ENCODE measurements at places on chromosomes 11 and 22.

DNA sequence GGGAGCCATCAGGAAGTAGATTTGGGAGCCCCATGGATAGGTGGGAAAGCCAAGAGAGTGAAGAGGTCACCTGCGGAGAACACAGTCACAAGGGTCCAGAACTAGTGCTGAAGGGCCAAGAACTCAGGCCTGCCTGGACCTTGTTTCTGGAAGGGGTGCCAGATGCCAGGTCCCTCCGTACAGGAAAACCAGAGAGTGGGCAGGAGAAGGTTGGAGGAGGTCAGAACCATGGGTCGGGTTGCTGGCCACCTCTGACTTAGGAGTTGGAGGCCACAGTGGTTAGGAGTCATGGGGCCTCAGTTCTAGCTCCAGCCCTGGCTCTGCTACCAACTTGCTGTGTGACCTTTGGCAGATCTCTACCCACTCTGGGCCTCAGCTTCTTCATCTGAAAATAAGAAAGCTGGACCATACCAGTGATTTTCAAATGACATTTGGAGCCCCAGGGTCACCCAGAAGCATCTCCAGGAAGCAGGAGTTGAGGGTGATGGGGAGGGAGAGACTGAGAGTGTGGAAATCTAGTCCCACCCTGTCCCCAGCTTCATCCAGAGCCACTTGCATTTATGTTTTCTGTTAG lies 20.8 kb upstream of the TUB start:
- no peak for DNase-seq

DNA sequence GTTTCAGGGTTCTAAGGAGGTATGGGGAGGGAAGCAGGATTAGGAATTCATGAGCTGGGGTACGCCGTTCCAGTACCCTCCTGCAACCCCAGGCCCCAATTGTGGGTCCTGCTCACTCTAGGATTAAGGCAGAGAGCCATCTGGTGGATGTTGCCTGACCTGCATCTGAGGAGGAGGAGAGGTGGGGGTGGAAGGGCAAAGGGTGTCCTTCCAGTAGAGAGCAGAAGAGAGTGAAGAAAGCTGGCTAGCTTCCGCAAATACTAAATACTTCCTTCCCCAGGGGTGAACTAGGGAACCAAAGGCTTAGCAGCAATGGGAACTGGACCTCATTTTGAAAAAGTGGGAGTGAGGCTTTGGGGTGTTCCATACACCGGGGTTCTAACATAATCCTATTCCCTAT lies 10.6 kb downstream of the LRRC51 start:
- DNase-seq: peak; percentile 73

GRCh38 chr11:108929241-108929640 lies 264.4 kb downstream of the DDX10 start:
- DNase-seq: no peak

DNA sequence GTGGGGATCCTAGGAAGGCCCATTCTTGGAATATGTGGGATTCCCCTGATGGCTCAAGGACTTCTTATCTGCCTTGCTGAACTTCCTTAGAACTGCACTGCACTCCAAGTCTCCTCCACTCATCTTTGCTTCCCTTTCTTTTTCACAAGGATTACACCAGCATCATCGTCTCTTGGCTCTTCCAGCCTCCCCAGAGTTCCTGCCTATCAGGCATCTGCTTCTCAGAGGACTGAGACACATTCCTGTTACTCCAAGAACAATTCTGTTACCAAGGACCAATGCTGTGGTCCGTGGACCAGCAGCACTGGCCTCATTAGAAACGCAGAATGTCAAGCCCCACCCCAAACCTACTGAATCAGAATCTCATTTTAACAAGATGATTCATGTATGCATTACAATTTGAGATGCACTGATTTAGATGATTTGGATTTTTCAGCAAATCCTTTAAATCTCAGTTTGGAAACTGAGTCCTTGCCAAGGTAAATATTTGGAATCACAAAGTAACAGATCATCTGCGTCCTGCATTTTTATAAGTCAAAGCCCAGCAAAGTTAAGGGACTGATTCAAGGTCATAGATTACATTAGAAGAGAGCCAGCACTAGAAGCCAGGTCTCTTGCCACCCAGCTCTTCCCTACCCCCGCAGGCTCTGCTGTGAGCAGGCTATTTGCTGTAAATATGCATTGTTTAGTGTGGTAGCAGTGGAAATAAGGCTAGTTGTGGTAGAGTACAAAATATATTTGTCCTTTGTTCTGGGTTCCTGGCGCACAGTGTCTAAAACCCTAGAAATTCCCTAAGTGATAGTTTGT lies 110.9 kb downstream of the SWAP70 start:
- DNase-seq: no peak

DNA sequence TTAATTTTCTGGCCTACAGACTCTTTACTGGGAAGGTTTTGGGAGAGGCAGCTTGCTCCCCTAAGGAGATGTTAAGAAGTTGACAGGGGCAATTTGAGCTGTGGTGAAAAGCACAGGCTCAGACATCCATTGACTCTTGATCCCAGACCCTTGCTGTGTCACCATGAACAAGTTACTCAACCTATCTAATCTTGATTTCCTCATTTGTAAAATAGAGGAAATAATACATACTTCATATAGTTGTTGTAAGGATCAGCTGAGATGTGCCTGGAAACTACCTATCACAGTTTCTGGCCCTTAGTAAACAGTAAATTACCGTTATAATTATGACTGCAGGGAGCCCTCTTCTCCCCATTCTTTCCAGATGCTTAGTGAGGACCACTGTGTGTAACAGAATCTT lies 16.6 kb upstream of the SCGB1D4 start:
- no peak for DNase-seq

DNA sequence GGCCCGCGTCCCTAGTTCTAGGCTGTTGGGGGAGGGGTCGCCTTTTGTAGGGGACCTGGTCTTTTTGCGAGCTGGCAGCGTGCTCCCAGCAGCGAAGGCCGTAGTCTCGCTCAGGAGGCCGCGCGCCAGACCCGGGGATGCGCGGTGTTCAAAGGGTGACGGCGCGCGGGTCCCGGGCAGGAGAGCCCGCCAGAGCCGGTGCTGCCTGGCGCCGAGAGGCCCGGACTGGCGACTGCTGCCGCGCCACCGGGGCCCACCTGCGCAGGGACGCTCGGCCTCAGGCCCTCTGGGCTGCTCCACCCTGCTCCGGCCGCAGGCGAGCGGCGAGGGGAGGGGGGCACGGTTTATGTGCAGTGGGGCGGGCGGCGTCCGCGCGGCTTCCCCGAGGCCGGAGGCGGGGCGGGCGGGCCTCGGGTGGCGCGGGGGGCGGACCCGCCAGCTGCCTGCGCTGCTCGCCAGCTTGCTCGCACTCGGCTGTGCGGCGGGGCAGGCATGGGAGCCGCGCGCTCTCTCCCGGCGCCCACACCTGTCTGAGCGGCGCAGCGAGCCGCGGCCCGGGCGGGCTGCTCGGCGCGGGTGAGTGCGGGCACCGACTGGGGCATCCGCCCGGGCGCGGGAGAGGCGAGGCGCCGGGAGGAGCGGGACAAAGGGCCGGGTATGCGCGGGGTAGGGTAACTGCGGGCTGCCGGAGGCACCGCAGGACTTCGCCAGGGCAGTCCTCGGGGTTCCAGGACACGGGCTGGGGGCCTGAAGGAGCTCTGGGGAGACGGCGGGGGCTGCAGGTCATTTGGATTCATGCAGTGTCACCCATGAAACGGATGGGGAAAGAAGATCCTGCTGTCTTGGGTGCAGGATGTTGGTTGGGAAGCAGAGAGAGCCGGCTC lies at the start of gene PRSS23:
TSS of gene PRSS23 (plus strand) at position 467 of the 884 bp plus-strand sequence. CDS start 7,102 bp downstream, outside the sequence.
- DNase-seq: peak; percentile 56

GRCh38 chr11:41458641-41459040 lies 811 bp downstream of the LRRC4C start:
- no peak for DNase-seq

DNA sequence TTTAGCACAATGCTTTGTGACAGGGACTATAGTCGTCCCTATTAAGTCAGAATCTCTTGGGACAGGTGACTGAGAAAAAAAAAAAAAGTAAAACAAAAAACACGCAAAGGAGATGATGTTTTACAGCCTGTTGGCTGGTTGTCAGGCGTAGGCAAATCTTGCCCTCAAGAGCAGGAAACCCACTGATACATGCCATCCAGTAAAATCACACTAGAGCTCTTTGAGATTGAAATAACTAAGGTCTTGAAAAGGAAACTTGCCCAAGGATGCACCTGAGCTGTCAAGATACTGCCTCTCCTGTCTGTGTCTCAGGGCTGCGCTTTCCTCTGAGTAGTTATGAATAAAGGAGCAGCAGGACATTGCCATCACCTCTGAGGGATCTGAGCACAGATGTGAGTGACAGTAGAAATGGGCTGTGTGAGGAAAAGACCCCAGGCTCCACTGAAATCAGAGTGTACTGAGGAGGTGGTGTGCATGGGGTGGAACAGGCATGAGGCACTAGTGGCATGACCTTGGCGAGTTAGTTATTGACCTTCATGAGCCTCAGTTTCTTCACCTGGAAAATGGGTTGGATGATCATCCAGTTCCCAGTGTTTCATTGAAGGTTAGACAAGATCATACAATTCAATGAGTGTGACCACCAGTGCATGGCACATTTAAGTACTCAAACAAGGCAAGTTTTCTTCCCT lies 23.3 kb downstream of the MICAL2 start:
- DNase-seq: no peak

DNA sequence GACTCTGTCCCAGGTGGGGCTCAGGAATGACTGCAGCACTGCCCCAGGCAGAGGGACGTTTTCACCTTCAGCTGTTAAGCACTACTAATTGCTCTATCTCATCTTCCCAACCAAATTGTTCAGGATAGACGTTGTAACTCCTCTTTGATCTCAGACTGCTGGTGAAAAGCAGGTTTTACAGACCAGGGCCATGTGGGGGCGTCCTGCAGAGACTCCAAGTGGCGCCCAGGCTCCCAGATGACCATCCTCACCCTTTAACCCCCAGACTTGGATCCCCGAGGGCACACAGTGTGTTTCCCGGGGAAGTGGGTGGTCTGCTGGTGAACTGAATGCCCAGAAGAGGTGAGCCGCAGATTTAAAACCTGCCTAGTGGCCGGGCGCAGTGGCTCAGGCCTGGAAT lies 23.9 kb downstream of the FADD start:
- no peak for DNase-seq

GRCh38 chr11:96388891-96389719 lies 607 bp downstream of the CCDC82 start:
- no peak for DNase-seq

DNA sequence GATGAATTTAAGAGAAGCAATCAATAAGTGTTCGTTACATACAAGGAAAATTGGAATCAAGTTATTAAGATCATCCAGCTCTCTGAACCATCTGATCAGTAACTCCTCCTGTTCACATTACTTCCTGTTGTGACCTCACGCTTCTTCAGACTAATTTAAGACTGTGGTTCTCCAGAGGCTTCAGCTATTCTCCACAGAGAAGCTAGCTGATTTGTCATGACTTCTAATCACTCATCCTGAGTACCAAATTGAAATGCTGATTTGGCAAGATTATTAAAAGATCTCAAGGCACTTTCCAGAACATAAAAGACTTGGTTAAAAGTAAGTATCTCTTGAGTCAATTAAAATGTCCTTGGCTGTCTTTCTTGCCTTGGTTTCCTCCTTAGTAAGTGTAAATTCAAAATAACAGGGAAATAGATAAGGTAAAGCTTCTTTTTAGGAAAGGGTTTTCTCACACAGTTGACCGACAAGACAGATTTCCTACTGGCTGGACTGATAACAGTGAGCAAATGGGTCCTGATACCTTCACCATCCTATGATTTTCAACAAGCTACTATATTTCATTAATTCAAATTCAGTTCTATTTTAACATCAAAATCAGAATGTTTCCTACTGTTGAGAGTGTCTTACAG lies 38.5 kb downstream of the GAB2 start:
- no peak for DNase-seq

DNA sequence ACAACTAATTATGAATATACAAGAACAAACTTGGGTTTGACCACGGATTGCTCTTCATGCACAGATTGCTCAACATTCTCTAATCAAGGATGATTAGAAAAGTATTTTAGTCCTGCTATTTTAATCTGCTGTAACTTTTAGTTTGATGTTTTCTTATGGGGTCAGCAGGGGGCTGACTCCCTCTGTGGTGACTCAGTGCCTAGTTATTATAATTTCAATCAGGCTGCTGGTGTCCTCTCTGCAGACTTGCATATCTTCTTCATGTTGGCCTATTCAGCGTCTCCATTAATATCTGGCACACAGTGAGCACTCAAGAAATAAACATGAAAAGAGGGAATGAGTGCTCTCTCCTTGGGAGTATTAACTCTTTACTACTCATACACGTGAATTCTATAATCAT lies 223.8 kb upstream of the DDI1 start:
- no peak for DNase-seq

- DNase-seq: no peak
These were observed 26.9 kb downstream of the RNF214 start for GRCh38 chr11:117259417-117259816.

DNA sequence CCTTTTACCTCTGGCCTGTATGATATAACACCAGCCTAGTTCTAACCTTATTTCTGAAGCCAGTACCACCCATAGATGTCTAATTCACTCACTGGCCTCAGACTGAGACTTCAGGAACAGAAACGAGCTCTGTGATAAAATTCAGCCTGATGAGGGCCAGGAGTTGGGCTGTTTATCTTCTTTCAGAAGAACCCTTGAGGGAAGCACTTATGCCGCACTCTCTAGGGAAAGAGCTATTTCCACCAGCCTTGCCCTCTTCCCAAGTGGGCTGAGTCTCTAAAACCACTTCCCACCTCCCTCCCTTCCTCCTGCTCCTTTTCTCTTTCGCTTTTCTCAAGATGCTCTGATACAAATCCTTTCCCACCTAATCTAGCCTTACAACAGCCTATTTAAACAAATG lies 2.0 kb upstream of the OR52B4 start:
- DNase-seq: no peak

DNA sequence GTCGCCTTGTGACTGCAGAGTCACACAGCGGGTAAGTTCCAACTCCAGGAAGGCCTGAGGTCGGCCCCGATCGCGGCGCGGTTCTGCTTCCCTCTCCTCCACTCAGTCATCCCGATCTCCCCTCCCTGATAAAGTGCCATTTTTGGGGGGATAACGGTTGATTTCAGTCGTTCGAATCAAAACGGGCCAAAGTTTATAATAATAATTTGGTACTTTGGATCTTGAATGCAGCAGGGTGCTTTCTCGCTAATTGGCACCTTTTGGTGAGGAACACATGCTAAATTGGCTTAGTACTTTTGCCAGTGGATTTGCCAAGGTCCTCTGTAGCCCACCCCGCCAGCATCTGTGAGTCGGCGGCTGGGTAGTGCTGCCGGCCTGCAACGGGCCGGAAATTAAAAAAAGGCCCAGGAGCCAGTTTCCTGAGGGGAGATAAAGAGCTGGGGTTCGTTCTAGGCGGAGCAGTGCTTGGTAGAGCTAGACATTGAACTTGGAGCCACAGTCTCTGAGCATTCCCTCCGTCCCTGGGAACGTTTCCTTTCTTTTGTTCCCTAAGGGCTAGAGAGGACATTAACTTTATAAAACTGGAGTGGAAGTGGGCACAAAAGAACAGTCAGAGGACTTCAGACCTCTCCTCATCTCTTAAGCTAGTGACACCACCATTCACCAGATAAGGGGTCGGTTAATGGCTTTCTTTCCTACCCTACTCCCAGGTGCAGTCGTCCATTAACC lies 997 bp downstream of the UBE2L3 start:
- no peak for DNase-seq

DNA sequence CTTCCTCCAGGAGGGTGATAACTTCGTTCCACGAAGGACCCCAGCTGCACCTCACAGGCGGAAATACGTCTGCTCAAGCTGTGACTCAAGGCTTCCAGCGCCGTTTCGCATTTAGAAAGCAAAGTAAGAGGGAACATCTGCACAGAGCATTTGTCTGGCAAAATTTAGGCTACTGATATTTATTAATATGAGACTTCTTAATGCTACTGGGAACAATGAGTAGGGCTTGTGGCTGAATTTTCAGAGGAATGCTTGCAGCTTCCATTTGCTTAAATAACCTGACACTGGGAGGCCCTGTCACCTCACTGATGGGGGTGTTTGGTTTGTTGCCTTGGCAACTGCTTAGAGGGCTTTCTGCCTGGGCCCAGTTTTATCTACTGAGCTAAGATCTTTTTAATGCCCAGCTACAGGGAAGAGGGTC lies 14.7 kb upstream of the ST14 start:
- DNase-seq: peak; percentile 61
